ENCODE measurements at places on chromosomes 11 and 22. TPM values are rescaled to one million over a fixed set of nuclear protein-coding genes. Genes with fewer than 3 reads are reported as not detected.

The SAA1 gene
- total RNA-seq: not detected

- no peak for DNase-seq
These were observed 7.5 kb downstream of the POU2AF3 start for GRCh38 chr11:111305876-111306275.

The OR52E4 gene
- not detected for total RNA-seq

The NECTIN1 gene
- 1.6 TPM for total RNA-seq

DNA sequence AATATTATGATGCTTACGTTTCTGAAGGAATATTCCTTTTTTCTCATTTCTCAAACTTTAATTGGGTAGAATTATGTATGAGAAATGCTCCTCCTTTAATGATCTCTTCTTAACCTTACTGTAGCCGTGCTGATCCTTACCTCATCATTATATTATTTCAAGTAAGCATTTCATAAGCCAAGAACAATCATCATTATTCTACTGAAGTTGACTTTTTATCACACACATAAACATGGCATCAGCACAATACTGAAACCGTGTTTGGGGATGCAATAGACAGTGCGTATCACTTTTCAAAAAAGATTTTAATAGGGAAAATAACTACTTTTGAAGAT, 162.8 kb downstream of the ARHGAP42 start:
- no peak for DNase-seq

- no peak for DNase-seq
These were observed 11.5 kb upstream of the TIMP3 start for GRCh38 chr22:32789797-32790620.

- peak; percentile 81 for DNase-seq
These were observed at the start of gene VEGFB for GRCh38 chr11:64233913-64234586. VEGFB (plus strand) TSS chr11:64234584; CDS start chr11:64234834, 250 bp downstream.

GRCh38 chr11:19715373-19715772, 2.7 kb downstream of the NAV2 start:
- no peak for DNase-seq

The OR8G5 gene
- not detected for total RNA-seq

The SCYL1 gene
- total RNA-seq: 78.8 TPM

- DNase-seq: no peak
These were observed 1.9 kb downstream of the REXO2 start for GRCh38 chr11:114440971-114441763.

DNA sequence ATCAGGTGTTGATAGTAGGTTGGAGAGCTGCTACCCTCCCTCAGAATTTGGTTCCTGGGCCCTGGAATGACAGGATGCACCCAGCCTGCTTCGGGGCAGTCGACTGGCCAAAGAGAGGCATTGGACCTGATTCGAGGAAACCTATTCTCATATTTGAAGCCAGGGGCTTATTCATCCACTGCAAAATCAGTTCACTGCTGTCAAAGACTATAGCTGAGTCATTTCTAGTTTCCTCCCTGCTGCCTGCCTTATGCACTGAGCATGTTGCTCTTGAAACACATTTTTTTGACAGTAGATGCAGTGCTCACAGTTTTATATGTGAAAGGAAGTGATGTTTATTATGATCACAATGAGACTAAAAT, 565.4 kb downstream of the ETS1 start:
- DNase-seq: no peak

The C11orf52 gene
- total RNA-seq: not detected

DNA sequence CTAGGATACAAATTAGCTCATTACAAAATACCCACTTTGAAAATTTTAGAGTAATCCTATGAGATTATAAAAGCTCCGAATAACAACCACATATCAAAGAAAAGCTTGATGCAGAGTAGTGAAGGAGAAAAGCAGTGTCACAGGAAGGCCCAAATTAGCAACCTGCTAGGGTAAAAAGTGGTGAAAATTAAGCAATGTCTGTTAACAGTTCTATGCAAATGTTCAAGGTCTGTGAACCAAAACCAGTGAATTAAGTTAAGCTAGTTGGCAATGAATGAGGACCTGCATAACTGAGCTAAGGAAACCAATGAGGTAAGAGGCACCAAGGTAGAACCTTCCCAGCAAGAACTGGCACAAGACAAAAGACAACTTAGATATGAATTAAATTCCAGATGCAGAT, 29.6 kb downstream of the PRDM10 start:
- DNase-seq: no peak
